ENCODE measurements at places on chromosomes 2 and 18.

GRCh38 chr18:66156946-66157687, 406.3 kb downstream of the CDH7 start:
- no peaks in the 10 kb centered on the region for H3K4me1 ChIP-seq
- H3K27me3 ChIP-seq, result no peaks in the 10 kb centered on the region
- H3K4me3 ChIP-seq, result no peak overlapping the region
- no peaks in the 10 kb centered on the region for H3K36me3 ChIP-seq

DNA sequence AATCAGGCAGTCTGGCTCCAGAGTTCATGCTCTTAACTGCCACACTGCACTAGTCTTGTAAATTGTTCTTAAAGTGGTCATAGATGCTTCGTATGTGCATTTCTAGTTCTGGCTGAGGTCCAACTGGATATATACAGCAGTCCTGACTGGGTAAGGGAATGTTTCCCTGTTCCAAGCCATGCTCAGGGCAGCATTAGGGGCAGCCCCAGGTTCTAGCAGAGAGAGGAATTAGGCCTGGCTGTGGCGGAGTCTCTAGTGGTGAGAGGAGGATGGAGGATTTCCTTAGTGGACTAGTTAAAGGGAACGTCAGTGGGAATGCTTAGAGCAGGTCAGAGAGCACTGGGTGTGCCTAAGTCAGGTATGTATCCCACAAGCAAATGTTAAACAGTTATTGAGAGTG, 28.0 kb downstream of the UBE2E3 start:
- 0 out of 2 replicates have a peak, but pooled peaks cover 4% of the 10 kb centered on the region for H3K36me3 ChIP-seq
- H3K4me1 ChIP-seq, result peaks cover 40% of the 10 kb centered on the region
- DNase-seq, result no peak

DNA sequence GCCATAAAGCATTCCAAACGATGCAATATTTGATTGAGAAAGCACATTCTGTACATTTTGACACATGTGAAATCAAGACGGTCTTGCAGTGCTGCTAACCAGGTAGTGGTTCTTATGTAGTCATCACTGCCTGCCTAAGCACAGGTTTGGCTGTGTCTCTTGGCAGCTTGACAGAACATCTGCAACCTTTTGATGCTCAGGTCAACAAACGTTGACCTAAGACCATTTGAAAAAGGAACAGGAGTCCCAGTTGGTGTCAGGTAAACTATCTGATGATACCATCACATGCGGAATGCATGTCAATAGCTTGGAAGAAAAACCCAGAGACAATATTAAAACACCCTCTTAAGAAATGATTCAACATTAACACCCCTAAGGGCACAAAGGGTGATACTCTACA, 80.7 kb downstream of the L3MBTL4 start:
- H3K27ac ChIP-seq, result no peak overlapping the region
- H3K4me3 ChIP-seq, result no peak overlapping the region
- H3K36me3 ChIP-seq, result 0 out of 2 replicates have a peak, but pooled peaks cover 3% of the 10 kb centered on the region
- no peaks in the 10 kb centered on the region for H3K4me1 ChIP-seq

DNA sequence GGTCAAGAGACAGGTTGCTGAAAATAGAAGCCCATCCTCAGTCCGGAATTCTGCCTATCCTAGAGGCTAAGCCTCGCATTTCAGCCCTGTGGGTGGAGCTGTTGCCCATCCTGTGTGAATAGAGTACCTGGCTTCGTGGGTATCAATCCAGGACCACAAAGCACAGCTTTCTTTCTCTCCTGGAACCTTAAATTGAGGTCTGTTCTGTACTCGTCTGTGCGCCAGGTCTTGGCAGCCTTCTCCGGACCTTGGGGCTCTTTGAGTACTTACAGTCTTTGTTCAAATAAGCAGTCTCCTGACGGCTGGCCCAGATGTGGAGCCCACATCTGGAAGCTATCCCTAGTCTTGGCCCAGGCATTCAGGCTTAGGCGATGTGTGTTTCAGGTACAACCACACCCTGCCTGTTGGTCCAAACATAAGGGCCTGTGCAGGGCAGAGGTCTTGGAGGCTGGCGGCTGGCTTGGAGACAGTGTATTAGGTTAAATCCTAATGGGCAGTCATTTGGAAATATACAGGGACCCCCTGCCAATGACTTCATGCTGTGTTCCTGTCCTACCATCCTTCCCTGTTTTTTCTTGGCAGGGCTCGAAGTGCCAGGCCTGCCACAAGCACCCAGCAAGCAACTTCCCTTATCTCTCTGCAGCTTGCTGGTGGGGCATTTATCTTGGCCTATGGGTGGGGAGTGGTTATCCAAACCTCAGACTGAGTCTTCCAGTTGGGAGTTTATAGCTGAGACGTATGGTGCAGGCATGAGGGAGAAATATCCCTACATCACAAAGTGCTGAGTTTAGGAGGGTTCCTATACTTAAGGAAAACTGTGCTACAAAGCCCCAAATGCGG, 294.1 kb downstream of the BCL2 start:
- H3K4me3 ChIP-seq, result no peak overlapping the region
- no peak overlapping the region for H3K27ac ChIP-seq
- H3K27me3 ChIP-seq, result peaks cover 17% of the 10 kb centered on the region
- no peaks in the 10 kb centered on the region for H3K36me3 ChIP-seq

DNA sequence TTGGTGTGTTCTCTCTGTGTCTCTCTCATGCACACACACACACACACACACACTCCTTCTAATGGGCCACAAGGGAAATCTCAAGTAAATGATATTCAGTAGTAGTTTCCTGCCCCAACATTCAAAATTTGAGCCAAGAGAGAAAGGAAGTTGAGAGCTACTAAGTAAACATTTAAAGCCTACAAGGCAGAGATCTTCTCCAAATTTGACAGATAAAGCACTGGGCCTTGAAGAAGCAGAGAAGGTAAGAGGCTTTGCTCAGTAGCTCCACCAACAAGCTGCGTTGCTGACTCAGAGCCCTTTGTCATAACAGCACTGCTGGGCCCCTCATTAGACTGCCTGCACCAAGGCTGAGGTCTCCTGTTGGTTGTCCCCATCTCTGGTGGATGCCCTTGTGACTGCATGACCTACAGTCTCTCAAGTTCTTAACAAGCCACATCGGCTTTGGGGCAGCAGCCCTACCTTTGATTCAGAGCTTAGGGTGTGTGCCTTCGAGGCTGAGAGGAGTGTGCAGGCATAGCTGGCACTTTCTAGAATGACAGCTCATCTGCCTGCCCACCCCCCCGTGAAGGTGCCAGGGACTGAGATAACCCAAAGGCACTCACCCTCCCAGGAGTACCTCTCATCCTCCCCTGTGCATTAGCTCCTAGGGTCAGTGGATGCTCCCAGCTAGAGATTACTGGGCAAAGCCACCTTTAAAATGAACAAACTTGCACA, 32.3 kb upstream of the NEB start:
- no peak overlapping the region for H3K27ac ChIP-seq
- peaks cover 14% of the 10 kb centered on the region for H3K4me1 ChIP-seq
- H3K4me3 ChIP-seq, result no peak overlapping the region
- DNase-seq, result no peak

DNA sequence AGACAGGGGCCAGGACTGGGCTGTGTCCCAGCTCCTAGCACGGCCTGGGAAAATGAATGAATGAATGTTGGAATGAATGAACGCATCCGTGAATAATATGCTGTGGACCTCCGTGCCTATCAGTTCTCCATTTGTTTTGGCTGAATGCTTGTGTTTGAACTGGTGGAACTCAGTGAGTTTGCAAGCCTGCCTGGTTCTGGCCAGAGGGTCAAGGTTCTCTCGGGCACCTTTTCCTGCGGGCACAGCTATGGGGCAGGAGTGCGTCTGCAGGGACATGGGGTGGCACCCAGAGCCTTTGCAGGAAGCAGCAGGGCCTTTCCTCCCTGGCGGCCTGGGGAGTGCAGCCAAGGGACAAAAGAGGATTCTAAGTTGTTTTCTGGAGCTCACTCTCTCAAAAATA, 17.6 kb upstream of the PDIA6 start:
- no peak for DNase-seq
- H3K27me3 ChIP-seq, result peaks cover 22% of the 10 kb centered on the region
- no peak overlapping the region for H3K27ac ChIP-seq
- no peaks in the 10 kb centered on the region for H3K36me3 ChIP-seq
- H3K4me3 ChIP-seq, result no peak overlapping the region
- H3K4me1 ChIP-seq, result peaks cover 14% of the 10 kb centered on the region

DNA sequence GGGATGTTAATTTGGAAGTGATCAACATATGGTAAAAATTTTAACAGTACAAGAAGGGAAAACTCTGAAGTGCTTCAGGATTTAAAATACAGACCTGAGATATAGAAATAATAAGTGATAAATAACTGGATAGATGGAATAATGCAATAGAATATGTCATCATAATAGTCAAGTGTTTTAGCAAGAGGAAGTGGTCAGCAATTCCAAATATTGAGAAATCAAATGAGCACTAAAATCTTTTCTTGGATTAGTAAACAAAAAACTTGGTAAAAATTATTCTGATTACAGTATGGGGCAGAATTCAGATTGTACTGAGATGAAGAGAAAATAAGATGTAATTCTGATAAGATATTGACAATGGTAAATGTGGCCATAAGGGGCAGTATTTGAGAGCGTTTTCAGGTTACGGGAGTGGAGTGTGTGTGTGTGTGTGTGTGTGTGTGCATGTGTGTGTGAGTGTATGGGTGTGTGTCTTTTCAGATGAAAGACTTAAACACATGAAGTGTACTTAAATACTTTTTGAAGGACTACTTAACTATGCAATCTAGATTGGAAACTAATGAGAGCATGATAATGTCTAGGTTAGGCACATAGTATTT, 217.9 kb upstream of the ITGA4 start:
- DNase-seq, result peak; percentile 36
- H3K4me1 ChIP-seq, result peaks cover 6% of the 10 kb centered on the region
- H3K27ac ChIP-seq, result no peak overlapping the region
- no peaks in the 10 kb centered on the region for H3K27me3 ChIP-seq
- H3K4me3 ChIP-seq, result no peak overlapping the region
- H3K36me3 ChIP-seq, result no peaks in the 10 kb centered on the region

GRCh38 chr2:127640082-127641072, 5.6 kb upstream of the GPR17 start:
- H3K27ac ChIP-seq, result no peak overlapping the region
- no peaks in the 10 kb centered on the region for H3K27me3 ChIP-seq
- H3K36me3 ChIP-seq, result no peaks in the 10 kb centered on the region
- H3K4me1 ChIP-seq, result peaks cover 11% of the 10 kb centered on the region
- no peak overlapping the region for H3K4me3 ChIP-seq

DNA sequence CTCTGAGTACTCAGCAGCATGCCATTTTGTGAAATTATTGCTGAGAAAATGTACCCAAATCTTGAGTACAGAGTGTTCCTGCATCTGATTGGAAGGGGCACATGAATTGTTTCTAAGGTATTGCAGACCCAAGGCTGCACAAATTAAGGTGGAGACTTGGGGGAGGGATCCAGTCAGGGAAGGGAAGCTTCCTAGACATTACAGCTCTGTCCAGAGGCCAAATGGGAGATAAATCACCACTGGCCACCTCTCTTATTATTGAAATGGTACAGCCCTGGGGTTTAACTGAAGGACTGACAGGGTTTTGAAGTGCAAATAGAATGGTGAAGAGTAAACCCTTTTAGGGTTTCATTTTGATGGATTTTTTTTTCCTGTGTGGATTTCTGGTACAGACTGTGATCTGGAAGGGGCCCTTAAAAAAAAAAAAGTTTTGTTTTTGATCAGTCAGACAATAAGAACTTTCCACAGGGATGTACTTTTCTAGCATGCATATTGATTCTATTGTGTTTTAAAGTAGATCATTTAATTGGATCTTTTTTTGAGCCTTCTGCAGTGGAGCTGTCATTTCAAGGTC, 119.4 kb downstream of the GREB1L start:
- H3K4me1 ChIP-seq, result peaks cover 17% of the 10 kb centered on the region
- no peaks in the 10 kb centered on the region for H3K27me3 ChIP-seq
- no peak overlapping the region for H3K27ac ChIP-seq
- no peak overlapping the region for H3K4me3 ChIP-seq
- DNase-seq, result no peak

DNA sequence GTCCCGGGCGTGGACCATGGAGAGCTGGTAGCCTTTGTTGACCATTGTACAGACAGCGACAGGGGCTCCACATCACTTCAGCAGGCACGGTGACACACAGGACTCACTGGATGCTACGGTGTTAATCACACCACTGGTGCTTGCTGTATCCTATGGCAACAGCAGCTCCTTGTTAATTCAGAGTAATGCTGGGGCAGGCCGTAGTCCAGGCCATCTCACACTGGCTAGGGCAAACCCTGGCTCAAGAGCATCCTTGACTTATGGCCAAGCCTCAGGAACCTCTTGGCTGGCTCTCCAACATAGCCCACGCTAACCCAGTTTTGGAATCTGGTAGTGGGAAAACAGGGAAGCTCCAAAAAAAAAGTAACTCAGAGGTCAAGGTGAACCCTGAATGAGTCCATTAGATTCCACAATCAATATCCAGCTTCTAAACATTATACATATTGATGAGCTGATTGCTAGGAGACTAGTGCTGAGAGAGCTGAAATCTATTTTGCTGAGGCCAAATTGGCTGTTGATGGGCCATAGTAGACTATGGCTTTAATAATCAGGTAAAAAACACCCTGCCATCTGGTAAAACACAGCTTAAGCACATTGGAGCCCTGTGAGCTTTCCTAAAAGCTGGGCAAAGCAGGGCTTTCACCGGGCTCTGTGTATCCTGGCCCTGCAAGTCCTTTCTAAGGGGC, 253.6 kb downstream of the PRKCE start:
- no peaks in the 10 kb centered on the region for H3K36me3 ChIP-seq
- no peak overlapping the region for H3K27ac ChIP-seq
- DNase-seq, result no peak
- peaks cover 5% of the 10 kb centered on the region for H3K4me1 ChIP-seq
- H3K27me3 ChIP-seq, result no peaks in the 10 kb centered on the region
